Fibroblast of skin of left biceps (primary cell): ENCODE measurements at places on chromosomes 1 and 21.

- no peak for DNase-seq
These were observed 40.2 kb downstream of the STX6 start for GRCh38 chr1:180982422-180982821.

GRCh38 chr1:247409869-247410544 is 6.0 kb upstream of the NLRP3 start:
- no peak for DNase-seq

DNA sequence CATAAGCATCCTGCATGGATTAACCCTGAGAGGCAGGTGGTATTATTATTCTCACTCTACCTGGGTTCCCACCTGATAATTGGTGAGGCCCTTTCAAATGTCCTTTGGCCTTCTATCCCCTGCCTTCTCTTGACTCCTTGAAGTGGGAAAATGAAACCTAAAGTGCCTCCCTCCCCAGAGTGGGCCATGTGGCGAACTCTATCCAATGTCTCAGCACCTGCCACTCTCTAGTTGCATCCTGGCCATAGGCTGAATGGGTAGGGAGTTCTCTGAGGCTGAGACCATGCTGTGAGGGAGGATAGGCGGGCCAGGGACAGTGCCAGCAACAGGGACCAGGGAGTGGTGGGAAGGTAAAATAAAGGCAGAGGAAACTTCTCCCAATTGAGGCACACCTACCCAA is 35.3 kb downstream of the ELF3 start:
- no peak for DNase-seq

- DNase-seq: no peak
These were observed 68.9 kb downstream of the TENT5C start for GRCh38 chr1:117674521-117675400.

GRCh38 chr1:95018602-95019369 is 54.0 kb downstream of the ALG14 start:
- no peak for DNase-seq

DNA sequence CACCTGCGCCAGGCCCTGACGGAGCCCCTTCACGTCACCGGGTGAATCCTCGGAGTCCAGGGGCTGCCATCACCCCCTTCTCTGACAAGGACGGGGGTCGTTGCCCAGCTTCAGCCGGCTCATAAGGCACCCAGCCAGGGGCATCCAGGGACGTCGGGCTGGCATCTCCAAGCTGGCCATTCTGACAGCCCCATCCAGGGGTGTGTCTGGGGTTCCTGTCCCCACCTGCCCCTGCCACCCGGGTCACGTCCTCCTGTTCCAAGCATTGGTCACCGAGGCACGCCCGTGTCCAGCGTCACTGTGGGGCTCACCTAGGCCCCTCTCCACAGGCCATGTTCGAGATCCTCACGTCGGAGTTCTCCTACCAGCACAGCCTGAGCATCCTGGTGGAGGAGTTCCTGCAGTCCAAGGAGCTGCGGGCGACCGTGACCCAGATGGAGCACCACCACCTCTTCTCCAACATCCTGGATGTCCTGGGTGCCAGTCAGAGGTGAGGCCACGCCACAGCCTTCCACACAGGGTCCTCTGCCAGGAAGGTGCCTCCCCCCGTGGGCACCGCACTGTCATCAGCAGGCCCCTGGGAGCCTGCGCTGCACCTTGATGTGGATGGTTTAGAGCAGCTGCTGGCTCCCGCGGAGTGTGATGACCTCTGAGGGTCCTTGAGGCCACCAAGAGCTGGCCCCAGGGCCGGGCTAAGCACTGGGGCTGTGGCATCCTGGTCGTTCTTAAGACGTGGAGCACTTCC is 14.8 kb downstream of the ARHGEF16 start:
- no peak for DNase-seq

GRCh38 chr1:160727316-160727640 is 11.8 kb upstream of the SLAMF7 start:
- no peak for DNase-seq

DNA sequence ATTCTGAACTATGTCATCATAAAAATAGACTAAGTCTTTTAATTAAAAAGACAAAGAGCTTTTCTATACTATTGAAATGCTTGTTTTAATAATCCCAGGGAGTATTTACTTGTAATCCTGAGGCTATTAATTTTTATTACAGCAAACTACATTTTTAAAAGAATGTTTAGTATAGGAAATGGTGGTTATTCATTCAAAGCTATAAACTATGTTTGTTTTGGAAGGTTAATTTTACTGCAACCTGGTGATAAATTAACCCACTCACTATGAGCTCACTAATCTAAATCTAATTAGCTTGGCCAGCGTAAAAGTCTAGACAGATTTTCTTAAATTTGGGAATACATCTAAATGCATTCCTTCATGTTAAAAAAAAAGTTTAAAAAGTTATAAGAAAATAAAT is 13.8 kb upstream of the EYA3 start:
- DNase-seq: no peak

DNA sequence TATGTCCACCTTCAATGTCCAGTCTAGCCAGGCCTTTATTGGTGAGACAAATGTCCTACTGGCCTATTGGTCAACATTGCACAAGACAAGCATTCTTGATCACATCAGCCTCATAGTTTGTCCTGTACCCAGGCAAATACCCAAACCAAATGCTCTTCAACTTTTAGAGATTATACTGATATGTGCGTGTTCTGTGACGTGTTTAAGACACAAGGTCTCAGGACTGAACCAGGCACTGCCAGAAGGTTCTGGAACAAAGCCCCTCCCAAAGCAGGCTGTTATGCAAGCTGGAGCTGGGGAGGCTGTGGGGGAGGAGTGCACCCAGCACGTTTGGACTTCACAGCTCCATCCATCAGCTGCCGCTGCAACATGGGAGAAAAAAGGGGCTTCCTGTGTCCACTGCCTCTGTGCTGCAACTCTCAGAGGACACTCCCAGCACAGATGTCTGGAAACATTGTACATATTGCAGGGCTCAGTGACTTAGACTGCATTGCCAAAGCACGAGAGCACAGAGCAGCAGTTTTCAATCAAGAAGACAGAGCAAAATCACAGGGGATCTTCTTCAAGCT is 45.9 kb downstream of the NID1 start:
- peak; percentile 53 for DNase-seq

DNA sequence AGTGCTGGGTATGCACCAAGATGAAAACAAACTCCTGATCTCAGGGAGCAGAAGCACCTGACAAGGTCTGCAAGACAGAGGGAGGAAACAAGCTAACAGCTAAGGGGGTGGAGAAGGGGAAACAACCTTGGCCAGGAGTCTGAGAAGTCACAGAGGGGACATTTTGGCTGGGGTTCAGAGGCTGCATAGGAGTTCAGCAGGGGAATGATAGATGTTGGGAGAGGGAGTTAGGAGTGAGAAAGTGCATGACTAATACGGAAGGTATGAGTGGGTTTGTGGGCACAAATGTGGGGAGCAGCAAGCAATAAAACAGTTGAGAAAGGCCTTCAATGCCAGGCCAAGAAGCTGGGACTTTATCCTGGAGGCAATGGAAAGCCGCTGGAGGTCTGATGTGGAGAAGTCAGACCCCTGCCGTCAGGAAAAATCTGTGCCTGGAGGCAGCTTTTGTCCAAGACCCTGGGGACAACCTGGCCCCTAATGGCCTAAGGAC is 16.4 kb downstream of the EPHA2 start:
- peak; percentile 44 for DNase-seq

DNA sequence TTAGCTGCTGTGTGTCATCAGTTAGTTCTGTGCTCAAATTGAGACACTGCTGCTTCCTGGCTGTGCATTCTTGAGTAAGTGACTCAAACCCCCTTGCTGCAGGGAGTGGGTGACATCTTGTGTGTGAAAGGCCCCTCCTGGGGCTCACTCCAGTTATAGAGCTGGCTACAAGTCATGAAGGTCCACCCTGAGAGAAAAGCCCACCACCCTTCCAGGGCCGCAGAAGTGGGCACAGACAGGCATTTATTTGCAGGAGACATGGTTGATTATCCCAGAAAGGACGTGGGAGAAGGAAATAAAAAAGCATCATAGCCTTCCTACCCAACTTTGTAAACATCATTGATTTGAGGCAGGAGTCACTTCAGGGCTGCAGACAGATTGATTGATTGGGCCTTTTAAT is 550.6 kb downstream of the MATN1 start:
- DNase-seq: no peak

GRCh38 chr1:31382379-31382989 is 9.6 kb upstream of the FABP3 start:
- no peak for DNase-seq

DNA sequence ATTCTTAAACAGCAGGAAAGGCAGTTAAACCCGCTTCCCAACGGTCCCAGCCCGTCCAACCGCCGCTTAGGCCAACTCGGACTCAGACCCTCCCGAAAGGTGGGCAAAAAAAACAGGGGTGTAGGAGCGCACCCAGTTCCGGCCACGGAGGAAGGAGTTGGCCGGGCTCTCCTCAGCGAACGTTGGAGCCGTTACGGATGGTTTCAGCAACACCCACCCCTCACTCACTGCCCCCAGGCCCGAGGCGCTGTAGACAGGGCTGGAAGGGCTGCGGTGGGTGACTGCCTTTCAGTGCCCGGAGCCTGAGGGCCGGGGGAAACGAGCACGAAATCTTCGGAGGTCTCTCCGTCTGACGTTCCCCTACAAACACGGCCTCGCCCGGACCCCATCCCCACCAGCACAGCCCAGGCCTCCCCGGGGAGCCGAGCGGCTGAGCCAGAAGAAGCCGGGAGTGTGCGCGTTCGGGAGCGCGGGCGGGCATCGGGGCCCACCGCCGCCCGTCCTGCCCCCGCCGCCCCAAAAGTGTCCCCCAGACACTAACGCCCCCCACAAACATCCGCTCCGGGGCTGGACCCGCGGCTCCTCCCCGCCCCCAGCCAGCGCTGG is 1.3 kb downstream of the KDM5B start:
- no peak for DNase-seq

DNA sequence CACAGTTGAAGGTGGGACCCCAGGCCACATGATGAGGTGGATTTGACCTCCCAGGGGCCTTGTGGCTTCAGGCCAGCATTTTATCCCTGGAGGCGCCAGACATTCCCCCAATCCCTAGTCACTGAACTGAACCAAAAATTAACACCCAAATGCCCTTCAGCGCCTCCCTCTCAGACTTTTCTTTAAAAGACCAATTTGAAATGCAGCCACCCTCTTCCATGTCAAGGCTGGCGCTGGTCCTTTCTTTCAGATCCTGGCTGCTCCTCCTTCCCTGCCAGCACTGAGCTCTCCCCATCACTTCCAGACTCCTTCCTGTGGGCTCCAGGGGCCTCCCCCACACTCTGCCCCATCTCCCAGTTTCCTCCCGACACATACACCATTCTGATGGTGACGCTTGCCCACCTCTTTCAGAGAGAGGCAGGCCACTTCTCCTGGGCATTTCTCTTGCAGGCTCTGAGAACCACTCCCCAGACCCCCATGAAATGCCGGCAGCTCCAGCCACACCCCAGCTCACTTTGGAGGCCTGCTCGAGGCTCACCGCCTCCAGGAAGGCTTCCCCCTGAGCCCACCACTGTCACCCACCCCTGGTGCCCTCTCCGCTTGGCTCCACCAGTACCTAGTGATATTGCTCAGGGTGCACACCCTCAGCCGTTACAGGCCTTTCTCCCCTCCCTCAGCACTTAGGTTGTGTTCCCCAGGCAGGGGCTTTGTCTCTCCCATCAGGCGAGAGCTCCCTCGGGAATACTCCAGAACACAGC is 27.0 kb downstream of the NAV1 start:
- DNase-seq: no peak

- no peak for DNase-seq
These were observed 918 bp downstream of the MIB2 start for GRCh38 chr1:1616045-1616790.

GRCh38 chr1:24704411-24705259 is 40.6 kb upstream of the CLIC4 start:
- DNase-seq: no peak

DNA sequence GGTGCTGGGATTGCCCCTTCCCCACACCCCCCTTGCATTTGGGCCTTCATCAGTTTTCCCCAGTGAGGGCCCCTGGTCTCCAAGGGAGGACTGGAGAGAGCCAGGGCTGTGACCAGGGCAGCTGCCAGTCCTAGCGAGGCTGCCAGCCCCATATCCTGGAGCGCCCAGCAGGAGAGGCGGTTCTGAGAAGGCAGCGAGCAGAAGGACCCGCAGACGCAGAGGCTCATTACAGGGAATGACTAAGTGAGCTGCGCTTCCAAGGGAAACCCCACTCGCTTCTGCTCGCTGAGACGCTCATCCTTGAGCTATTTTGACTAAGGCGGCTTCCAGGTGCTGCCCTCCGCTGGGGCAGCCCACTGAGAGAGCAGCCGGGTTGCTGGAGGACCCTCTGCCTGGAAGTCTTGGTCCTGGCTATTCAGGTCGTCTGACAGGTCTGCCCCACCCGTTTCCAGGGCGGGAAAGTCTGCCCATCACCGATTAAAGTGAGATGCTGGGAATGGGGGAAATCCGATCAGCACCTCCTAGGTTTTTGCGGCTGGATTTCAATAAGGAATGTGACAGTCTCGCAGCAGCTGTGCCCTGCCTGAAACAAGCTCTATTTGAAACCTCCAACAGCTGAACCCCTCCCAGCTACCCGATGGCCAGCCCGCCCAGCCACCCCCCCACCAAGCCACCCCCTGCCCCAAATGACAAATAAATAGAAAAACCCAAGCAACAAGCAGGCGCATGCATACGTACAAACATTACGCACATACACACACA is 2.8 kb downstream of the KCNN3 start:
- no peak for DNase-seq

- DNase-seq: no peak
These were observed 221.3 kb downstream of the TOMM20 start for GRCh38 chr1:234907208-234907939.

- DNase-seq: no peak
These were observed 4.3 kb upstream of the MIIP start for GRCh38 chr1:12015001-12015491.

DNA sequence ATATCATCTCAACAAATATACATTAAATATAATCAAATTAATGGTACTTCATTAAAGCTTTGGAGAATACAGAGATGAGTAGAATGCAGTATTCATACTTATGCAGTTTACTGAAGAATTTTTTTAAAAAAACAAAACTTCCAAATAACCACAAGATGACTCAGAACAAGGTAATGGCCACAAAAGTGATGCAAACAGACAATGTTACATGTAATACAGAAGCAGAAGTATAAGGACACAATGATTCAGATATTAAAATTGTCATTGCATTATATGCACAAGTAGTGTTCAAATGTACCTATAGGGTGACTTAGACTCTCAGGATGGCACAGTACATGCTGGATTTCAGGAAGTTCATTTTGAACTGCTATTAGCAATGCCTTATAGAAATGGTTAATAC is 227.2 kb upstream of the ST6GALNAC5 start:
- DNase-seq: peak; percentile 63

DNA sequence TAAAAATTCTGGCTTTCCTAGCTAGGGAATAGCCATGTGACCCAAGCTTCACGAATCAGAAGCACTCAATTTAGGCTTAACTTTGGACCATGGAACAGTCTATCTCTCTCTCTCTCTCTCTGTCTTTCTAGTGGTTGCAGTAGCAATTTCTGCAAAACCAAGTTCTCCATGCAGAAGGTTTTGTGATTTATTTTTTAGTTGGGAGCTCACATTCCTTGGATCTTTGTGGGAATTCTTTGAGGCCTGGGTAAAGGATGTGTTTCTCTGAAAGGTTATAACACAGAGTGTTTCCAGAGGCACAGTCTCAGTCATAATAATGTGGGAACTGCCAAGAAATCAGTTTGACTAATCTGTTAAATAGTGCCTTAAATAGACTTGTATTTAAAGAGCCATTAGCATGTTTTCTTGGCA is 112.3 kb upstream of the COL11A1 start:
- DNase-seq: peak; percentile 86

GRCh38 chr1:8176279-8176678 is 141.6 kb upstream of the SLC45A1 start:
- no peak for DNase-seq
